ENCODE measurements at places on chromosomes 16 and 17.

GRCh38 chr16:11613381-11614303, 26.9 kb upstream of the LITAF start:
- no peak for DNase-seq
- H3K36me3 ChIP-seq, result no peaks in the 10 kb centered on the region
- peaks cover 79% of the 10 kb centered on the region for H3K4me1 ChIP-seq

- DNase-seq, result no peak
- H3K4me3 ChIP-seq, result peak overlapping the region; percentile 92
- H3K27ac ChIP-seq, result peak overlapping the region; percentile 99
- no peaks in the 10 kb centered on the region for H3K36me3 ChIP-seq
- H3K4me1 ChIP-seq, result peaks cover 64% of the 10 kb centered on the region
Observed at GRCh38 chr17:17693253-17694168, 12.3 kb downstream of the RAI1 start.

- H3K27me3 ChIP-seq, result peaks cover 6% of the 10 kb centered on the region
- H3K36me3 ChIP-seq, result no peaks in the 10 kb centered on the region
- DNase-seq, result no peak
Observed at GRCh38 chr17:35778641-35779196, 16.7 kb downstream of the MMP28 start.

DNA sequence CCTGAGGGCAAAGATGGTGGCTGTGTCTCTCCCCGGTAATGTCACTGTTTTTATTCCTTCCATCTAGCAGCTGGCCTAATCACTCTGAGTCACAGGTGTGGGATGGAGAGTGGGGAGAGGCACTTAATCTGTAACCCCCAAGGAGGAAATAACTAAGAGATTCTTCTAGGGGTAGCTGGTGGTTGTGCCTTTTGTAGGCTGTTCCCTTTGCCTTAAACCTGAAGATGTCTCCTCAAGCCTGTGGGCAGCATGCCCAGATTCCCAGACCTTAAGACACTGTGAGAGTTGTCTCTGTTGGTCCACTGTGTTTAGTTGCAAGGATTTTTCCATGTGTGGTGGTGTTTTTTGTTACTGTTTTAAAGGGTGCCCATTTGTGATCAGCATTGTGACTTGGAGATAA, 5.5 kb upstream of the RAPGEFL1 start:
- H3K27me3 ChIP-seq, result no peaks in the 10 kb centered on the region
- DNase-seq, result no peak
- no peak overlapping the region for H3K27ac ChIP-seq

GRCh38 chr17:39871801-39872200, 3.8 kb downstream of the ZPBP2 start:
- H3K4me3 ChIP-seq, result no peak overlapping the region
- no peaks in the 10 kb centered on the region for H3K36me3 ChIP-seq

DNA sequence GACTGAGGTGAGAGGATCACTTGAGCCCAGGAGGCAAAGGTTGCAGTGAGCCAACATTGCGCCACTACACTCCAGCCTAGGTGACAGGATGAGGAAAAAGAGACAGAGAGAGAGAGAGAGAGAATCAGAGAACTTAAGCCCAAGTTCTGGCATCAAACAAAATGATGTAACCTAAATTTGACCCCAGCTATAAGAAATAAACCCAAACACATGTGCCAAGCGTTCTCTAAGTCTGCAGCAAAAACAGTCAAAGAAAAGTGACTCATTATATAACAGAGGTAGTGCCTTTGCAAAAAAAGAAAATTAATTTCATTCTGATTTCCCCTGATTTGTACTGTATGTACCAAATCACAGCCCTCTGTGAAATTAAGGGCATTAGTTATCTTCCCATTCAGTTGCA, 89.5 kb downstream of the CDH11 start:
- H3K4me3 ChIP-seq, result no peak overlapping the region
- H3K4me1 ChIP-seq, result no peaks in the 10 kb centered on the region
- no peak overlapping the region for H3K27ac ChIP-seq
- H3K36me3 ChIP-seq, result no peaks in the 10 kb centered on the region

DNA sequence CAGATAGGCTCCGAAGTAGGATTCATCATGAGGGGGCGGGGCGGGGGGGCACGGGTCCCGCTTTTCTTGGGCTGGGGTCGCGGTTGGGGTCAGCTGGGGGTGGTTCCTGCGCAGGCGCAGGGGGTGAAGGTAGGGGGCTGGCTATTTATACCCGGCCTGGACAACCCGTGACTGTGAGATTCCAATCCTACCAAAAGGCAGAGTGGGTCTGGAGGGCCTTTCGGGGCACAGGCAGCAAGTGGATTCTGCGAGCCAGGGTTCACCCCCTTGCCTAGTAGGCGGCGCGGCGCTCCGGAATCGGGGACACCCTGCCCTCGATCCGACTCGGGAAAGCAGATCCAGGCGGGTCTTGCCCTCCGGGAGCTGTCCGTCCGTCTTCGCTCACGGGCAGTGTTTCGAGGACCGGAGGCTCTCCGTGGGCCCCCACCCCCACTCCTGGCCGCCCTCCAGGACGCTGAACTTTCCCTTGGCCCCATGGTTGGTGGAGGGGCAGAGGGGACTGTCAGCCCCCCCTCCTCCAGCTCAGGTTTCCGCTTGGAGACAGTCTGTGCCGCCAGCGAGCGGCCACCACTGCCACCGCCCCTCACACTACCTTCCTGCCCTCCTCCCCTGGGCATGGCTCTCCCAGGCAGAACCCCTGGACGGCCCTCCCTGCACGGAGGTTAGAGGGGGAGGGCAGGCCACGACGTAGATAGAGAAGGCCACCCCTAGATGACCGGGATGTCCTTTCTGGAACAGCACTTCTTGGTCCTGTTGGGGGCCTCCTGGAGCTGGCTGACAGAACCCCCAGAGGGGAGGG, 634 bp downstream of the SLC2A4 start:
- no peak for DNase-seq
- no peak overlapping the region for H3K27ac ChIP-seq
- H3K4me1 ChIP-seq, result peaks cover 38% of the 10 kb centered on the region
- peaks cover 10% of the 10 kb centered on the region for H3K27me3 ChIP-seq

- no peak overlapping the region for H3K4me3 ChIP-seq
- no peaks in the 10 kb centered on the region for H3K36me3 ChIP-seq
- peaks cover 2% of the 10 kb centered on the region for H3K4me1 ChIP-seq
- no peak for DNase-seq
- H3K27me3 ChIP-seq, result peaks cover 14% of the 10 kb centered on the region
Observed at GRCh38 chr16:1066584-1067172, 5.9 kb upstream of the SSTR5 start.

GRCh38 chr16:49638673-49639610, 217.0 kb downstream of the ZNF423 start:
- DNase-seq, result no peak
- H3K36me3 ChIP-seq, result no peaks in the 10 kb centered on the region
- no peak overlapping the region for H3K4me3 ChIP-seq
- H3K27ac ChIP-seq, result no peak overlapping the region
- peaks cover 6% of the 10 kb centered on the region for H3K27me3 ChIP-seq

GRCh38 chr16:66426112-66427035, 721 bp upstream of the BEAN1 start:
- H3K4me3 ChIP-seq, result peak overlapping the region; percentile 61
- H3K27ac ChIP-seq, result no peak overlapping the region
- H3K27me3 ChIP-seq, result peaks cover 66% of the 10 kb centered on the region
- peaks cover 2% of the 10 kb centered on the region for H3K36me3 ChIP-seq
- no peak for DNase-seq

GRCh38 chr17:82272495-82273326, 789 bp downstream of the CSNK1D start:
- peak overlapping the region; percentile 99 for H3K27ac ChIP-seq
- peak overlapping the region; percentile 92 for H3K4me3 ChIP-seq
- H3K36me3 ChIP-seq, result peaks cover 5% of the 10 kb centered on the region
- H3K4me1 ChIP-seq, result peaks cover 55% of the 10 kb centered on the region

- H3K27me3 ChIP-seq, result no peaks in the 10 kb centered on the region
- DNase-seq, result no peak
Observed at GRCh38 chr17:63555500-63556156, 5.4 kb downstream of the DCAF7 start.

DNA sequence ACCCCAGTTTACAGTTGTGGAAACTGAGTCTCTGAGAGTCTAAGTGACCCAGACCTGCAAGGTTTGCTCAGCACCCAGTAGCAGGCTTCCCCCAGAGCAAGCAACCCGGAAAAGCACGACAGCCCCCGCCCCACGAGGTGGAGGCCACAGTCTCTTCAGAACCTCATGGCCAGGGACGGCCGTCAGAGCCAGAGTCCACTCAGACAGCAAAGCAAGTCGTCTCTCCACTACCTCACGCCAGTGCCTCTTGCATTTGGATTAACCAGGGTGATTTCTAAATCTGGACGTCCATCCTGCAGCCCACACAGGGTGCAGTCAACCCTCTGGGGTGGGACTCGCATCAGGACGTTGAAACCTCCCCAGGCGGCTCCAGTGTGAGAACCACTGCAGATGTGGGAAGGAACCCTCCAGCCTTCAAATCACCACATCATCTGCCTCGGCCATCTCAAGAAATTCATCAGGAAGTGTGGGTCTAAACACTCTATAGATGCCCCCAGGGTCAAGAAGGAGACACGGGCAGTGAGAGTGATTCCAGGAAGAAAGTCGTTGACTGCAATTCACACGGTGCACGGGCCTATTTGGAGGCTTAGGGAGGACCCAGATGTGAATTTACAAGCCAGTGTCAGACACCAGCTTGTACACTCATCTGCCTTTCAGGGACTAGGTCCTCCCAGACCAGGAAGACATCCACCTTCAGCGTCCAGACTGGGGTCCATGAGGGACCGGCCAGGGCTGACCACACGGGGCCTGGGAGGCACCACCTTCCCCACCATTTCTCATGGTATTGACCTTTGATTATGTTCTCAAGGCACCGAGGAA, 20.2 kb upstream of the RBFOX3 start:
- no peaks in the 10 kb centered on the region for H3K36me3 ChIP-seq
- no peaks in the 10 kb centered on the region for H3K4me1 ChIP-seq
- no peak for DNase-seq
- H3K27me3 ChIP-seq, result peaks cover 53% of the 10 kb centered on the region

DNA sequence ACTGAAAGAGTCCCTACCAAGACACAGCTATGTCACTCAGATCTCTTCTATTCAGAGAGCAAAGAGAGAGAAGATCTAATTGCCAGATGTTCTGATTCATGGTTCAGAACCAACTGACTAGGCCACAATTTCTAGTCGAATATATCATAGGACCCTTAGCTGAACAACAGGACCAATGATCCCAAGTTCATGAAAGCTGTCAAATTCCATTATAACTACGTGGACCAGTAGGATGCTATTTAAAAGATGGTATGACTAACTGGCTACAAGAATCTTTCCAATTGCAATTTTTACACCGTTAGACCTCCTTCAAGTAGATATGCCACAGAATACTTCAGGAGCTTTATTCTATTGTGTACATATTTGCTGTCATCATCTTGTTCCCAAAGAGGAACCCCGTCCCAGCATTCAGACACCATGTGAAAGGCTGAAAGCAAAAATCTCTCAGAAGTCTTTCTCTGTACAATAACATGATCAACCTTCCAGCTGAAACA, 26.0 kb downstream of the DCUN1D3 start:
- H3K4me1 ChIP-seq, result peaks cover 47% of the 10 kb centered on the region
- no peaks in the 10 kb centered on the region for H3K27me3 ChIP-seq
- peak overlapping the region; percentile 86 for H3K27ac ChIP-seq
- DNase-seq, result no peak
- H3K36me3 ChIP-seq, result peaks cover 7% of the 10 kb centered on the region

DNA sequence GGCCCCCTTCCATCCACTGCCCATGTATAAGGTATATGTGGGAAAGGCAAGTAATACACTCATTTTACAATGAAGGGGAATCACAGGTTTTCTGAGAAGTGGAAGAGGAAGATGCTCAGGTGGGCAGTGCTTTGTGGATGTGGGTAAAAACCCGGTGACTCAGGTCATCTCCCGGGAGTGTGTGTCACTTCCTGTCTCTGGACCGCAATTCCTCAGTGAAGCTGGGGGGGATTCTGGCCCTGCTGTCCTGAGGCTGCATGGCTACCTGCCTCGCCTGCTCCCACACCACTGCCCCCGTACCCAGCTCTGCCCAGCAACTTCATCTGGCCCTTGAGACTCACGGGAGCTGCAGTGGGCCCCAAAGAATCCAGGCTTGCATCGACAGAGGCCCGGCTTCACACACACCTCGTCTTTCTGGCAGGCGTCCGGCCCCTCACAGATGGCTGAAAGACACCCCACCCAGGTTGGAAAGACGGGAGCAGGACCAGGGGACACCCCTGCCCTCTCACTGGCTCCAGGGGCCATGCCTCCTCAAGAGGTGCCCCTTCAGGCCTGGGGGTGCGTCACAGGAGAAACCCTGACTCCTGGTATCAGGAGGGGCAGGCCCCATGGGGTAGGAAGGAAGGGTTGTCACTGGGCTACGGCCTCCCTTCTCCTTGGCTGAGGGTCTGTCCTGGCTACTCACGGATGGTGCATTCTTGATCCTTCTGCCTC, 882 bp downstream of the SCARF1 start:
- peak overlapping the region; percentile 74 for H3K27ac ChIP-seq
- no peak for DNase-seq
- no peaks in the 10 kb centered on the region for H3K27me3 ChIP-seq
- H3K4me3 ChIP-seq, result peak overlapping the region; percentile 86
- no peaks in the 10 kb centered on the region for H3K36me3 ChIP-seq

DNA sequence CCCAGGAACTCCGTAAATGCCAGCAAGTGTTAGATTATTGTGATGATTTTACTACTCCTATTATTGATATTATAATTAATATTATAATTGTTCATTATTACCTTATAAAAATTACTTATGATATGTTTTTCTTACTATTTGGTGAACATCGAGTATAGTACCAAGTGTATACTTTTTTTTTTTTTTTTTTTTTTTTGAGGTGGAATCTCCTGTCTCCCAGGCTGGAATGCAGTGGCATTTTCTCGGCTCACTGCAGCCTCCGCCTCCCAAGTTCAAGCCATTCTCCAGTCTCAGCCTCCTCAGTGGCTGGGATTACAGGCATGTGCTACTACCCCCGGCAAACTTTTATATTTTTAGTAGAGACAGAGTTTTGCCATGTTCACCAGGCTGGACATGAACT, 347.0 kb downstream of the WWOX start:
- no peaks in the 10 kb centered on the region for H3K27me3 ChIP-seq
- H3K36me3 ChIP-seq, result no peaks in the 10 kb centered on the region
- DNase-seq, result no peak

DNA sequence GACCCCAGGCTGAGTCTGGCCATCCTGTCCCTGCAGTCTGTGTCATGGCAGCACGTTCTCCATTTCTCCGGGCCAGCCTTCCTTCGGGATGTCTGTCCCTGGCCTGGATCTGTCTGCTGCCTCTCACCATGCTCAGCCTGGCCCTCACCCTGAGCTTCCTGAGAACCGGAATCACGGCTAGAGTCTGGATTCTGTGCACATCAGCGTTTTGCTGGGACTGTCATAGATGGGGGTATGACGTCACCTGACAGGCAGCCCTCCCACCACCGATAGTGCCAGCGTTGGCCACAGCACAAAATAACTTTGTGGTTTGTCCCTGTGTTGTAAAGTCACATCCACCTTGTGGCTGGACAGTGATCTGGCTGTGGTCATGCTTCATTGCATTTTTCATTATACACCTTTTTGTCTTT, 59.2 kb downstream of the B9D1 start:
- H3K36me3 ChIP-seq, result no peaks in the 10 kb centered on the region
- no peak for DNase-seq
- no peak overlapping the region for H3K27ac ChIP-seq
- peaks cover 37% of the 10 kb centered on the region for H3K27me3 ChIP-seq
- H3K4me1 ChIP-seq, result peaks cover 19% of the 10 kb centered on the region
